ENCODE measurements at places on chromosomes 5 and 9. TPM values are rescaled to one million over a fixed set of nuclear protein-coding genes. Genes with fewer than 3 reads are reported as not detected.

- H3K4me1 ChIP-seq: peaks cover 10% of the 10 kb centered on the region
- H3K36me3 ChIP-seq: no peaks in the 10 kb centered on the region
- no peak overlapping the region for H3K4me3 ChIP-seq
- peak overlapping the region; percentile 24 for H3K27ac ChIP-seq
- no peaks in the 10 kb centered on the region for H3K27me3 ChIP-seq
These were observed 6.3 kb downstream of the RMI1 start for GRCh38 chr9:83986765-83987401.

- no peak overlapping the region for H3K4me3 ChIP-seq
- no peaks in the 10 kb centered on the region for H3K36me3 ChIP-seq
- no peaks in the 10 kb centered on the region for H3K27me3 ChIP-seq
These were observed 213.6 kb upstream of the KCNN2 start for GRCh38 chr5:114148253-114148652.

The KIAA0825 gene
- polyA plus RNA-seq: 1.7 TPM

DNA sequence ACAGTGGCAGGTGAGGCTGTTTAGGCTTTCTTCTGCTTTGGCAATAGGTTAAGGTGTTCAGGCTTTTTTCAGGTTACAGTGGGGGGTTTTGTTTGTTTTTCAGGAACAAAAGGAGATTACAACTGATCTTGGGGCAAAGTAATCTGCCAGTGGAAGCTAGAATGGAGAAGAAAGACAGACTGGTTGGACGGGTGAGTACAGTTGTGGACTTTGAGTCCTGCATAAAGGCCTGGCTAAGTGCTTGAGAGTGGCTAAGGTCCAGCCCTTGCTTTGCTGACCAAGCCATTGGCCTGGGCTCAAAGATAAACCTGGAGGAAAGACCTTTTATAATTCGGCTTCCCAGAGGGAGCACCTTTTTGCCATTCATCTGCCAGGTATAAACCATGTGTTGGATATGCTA, 63.1 kb downstream of the MTMR12 start:
- H3K4me1 ChIP-seq: no peaks in the 10 kb centered on the region
- H3K36me3 ChIP-seq: peaks cover 59% of the 10 kb centered on the region
- H3K4me3 ChIP-seq: no peak overlapping the region
- no peak overlapping the region for H3K27ac ChIP-seq
- no peak for DNase-seq
- H3K27me3 ChIP-seq: no peaks in the 10 kb centered on the region

The FOXE1 gene
- polyA plus RNA-seq: not detected

GRCh38 chr5:36378551-36378950, 76.8 kb upstream of the RANBP3L start:
- no peaks in the 10 kb centered on the region for H3K27me3 ChIP-seq
- no peaks in the 10 kb centered on the region for H3K36me3 ChIP-seq
- no peaks in the 10 kb centered on the region for H3K4me1 ChIP-seq
- DNase-seq: no peak

GRCh38 chr5:16617274-16617968, 624 bp upstream of the RETREG1 start:
- H3K27ac ChIP-seq: peak overlapping the region; percentile 82
- H3K27me3 ChIP-seq: no peaks in the 10 kb centered on the region
- H3K36me3 ChIP-seq: no peaks in the 10 kb centered on the region

The ALAD gene
- polyA plus RNA-seq: 22.1 TPM

GRCh38 chr9:129223551-129224208, 45.6 kb upstream of the IER5L start:
- H3K4me1 ChIP-seq: peaks cover 33% of the 10 kb centered on the region
- no peak overlapping the region for H3K4me3 ChIP-seq
- no peak overlapping the region for H3K27ac ChIP-seq
- no peak for DNase-seq
- H3K27me3 ChIP-seq: no peaks in the 10 kb centered on the region

The GABRA6 gene
- polyA plus RNA-seq: not detected

The WDR38 gene
- not detected for polyA plus RNA-seq

DNA sequence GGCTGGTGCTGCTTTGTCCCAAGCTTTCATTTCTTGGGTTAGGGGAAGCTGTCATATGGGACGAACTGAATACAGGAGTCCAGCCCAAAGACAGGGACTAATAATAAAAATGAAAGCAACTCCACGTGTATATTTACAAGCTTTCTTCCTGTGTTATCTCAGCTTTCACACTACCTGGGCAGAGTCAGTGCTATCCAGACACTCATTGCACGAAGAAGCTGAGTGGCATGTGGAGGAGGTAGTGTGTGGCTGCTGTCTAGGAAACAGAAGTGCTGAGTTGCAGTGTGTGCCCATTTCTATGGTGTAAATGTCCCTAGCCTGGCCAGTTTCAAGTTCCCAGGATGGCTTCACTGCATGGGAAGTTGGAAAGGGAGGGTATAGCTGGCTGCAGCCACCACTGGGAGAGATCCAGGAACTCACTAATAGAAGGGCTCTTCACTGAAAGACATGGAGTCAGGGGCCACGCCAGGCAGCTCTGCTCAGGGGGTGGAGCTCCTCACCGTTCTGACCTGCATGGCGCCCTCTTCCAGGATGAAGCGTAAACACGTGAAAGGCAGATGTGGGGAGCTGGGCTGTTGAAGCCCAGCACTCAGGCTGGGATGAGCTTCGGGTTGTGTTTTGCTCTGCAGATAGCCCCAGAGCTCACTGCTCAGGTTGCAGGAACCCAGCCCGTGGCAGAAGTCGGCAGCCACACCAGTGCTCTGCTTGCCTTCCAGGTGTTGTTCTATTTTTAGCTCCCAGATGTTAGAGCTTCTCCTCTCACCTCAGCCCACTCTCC, 116.9 kb downstream of the IRX2 start:
- H3K27ac ChIP-seq: no peak overlapping the region
- no peaks in the 10 kb centered on the region for H3K4me1 ChIP-seq
- no peak overlapping the region for H3K4me3 ChIP-seq
- no peaks in the 10 kb centered on the region for H3K27me3 ChIP-seq

DNA sequence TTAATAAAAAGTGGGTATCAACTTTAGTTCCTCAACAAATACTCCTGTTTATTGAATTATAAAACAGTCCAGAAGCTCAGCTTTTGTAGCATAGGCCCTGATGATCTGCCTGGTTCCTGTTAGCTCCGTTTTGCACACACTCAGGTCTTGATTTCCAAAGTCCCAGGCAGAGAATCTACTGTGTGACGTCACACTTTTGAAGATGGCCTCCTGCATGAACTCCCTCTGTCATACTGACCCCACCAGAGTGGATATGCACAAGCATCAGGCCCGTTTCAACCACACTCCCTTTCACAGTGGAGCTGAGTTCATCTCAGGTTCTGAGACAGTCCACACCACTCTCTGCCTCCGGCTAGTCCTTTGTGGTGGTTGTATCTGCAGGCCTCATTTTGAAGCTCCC, 353.1 kb downstream of the PTPRD start:
- H3K36me3 ChIP-seq: no peaks in the 10 kb centered on the region
- H3K4me1 ChIP-seq: no peaks in the 10 kb centered on the region
- DNase-seq: no peak
- H3K27ac ChIP-seq: no peak overlapping the region
- no peak overlapping the region for H3K4me3 ChIP-seq

GRCh38 chr9:113548221-113549041, 84.9 kb downstream of the RGS3 start:
- H3K4me3 ChIP-seq: no peak overlapping the region
- DNase-seq: no peak
- peaks cover 12% of the 10 kb centered on the region for H3K36me3 ChIP-seq
- H3K27me3 ChIP-seq: no peaks in the 10 kb centered on the region

The FOXD4L3 gene
- not detected for polyA plus RNA-seq

The OR1Q1 gene
- polyA plus RNA-seq: not detected

The EGFLAM gene
- not detected for polyA plus RNA-seq

The SCGB3A2 gene
- not detected for polyA plus RNA-seq

- H3K4me3 ChIP-seq: peak within 1 kb of the TSS; percentile 82
- H3K36me3 ChIP-seq: no peaks in the 10 kb centered on the region
- DNase-seq: peak; percentile 92
- H3K27me3 ChIP-seq: no peaks in the 10 kb centered on the region
- peak within 1 kb of the TSS; percentile 94 for H3K27ac ChIP-seq
These were observed at the start of gene IQGAP2 for GRCh38 chr5:76402886-76403765. Gene IQGAP2, plus strand, starts transcription at chr5:76403285. Its CDS starts 261 bp downstream, at chr5:76403546.

GRCh38 chr5:150189326-150189725, 536 bp upstream of the SLC6A7 start:
- no peak overlapping the region for H3K27ac ChIP-seq
- no peaks in the 10 kb centered on the region for H3K4me1 ChIP-seq
- no peaks in the 10 kb centered on the region for H3K36me3 ChIP-seq
- H3K27me3 ChIP-seq: peaks cover 4% of the 10 kb centered on the region
- no peak for DNase-seq

DNA sequence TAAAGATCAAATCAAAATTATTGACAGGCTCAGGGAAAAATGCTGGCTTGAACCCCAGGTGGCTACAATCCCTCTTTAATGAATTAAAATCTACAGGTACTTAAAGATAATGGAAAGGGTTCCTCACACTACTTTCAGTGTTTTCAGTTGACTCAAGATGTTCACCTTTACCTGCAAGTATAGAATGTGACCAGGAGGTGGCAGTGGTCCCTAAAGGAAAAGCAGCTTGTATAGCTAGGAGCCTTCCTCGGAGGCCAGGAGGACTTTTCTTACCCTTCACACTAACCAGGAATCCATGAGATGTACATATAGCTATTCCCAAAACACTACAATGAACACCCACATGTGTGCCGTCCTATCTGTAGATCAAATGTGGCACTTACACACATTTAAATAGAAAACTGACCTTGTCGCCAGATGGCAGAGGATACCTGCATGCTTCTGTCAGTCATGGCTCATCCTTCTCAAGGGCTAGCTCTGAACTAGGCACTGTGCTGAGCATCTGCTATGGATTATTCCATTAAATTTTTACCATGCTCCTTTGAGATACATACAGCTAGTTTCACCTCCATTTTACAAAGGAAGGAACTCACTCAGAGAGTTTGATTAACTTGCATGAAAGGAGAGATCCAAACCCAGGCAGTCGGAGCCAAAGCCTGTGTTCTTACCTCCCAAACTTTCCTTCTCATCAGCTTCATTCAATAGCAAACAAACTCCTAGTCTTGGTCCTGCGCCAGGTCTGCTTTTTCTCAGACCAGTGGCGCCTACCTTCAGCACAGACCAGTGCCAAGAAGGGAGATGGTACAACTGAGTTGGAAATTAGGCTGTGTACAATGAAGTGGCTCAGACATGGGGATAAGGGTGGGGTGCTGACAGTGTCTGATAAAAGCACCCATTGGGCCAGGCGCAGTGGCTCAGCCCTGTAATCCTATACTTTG, 24.5 kb downstream of the C9orf152 start:
- H3K27me3 ChIP-seq: no peaks in the 10 kb centered on the region
- no peak overlapping the region for H3K27ac ChIP-seq
- peak; percentile 17 for DNase-seq
- no peaks in the 10 kb centered on the region for H3K4me1 ChIP-seq
- no peak overlapping the region for H3K4me3 ChIP-seq
- no peaks in the 10 kb centered on the region for H3K36me3 ChIP-seq

- DNase-seq: no peak
- no peaks in the 10 kb centered on the region for H3K27me3 ChIP-seq
- no peak overlapping the region for H3K4me3 ChIP-seq
These were observed 31.1 kb downstream of the SLC24A2 start for GRCh38 chr9:19757745-19758144.

GRCh38 chr9:2107906-2108451, 92.8 kb downstream of the SMARCA2 start:
- no peak for DNase-seq
- no peak overlapping the region for H3K4me3 ChIP-seq
- H3K4me1 ChIP-seq: no peaks in the 10 kb centered on the region
- no peaks in the 10 kb centered on the region for H3K27me3 ChIP-seq
- H3K36me3 ChIP-seq: peaks cover 42% of the 10 kb centered on the region

GRCh38 chr9:110908894-110909293, 129.4 kb downstream of the LPAR1 start:
- H3K4me1 ChIP-seq: no peaks in the 10 kb centered on the region
- no peak overlapping the region for H3K27ac ChIP-seq
- H3K27me3 ChIP-seq: no peaks in the 10 kb centered on the region

GRCh38 chr5:6676702-6677101, 36.5 kb upstream of the TENT4A start:
- no peak overlapping the region for H3K27ac ChIP-seq
- no peak overlapping the region for H3K4me3 ChIP-seq
- no peaks in the 10 kb centered on the region for H3K4me1 ChIP-seq
- H3K27me3 ChIP-seq: no peaks in the 10 kb centered on the region
- no peaks in the 10 kb centered on the region for H3K36me3 ChIP-seq

DNA sequence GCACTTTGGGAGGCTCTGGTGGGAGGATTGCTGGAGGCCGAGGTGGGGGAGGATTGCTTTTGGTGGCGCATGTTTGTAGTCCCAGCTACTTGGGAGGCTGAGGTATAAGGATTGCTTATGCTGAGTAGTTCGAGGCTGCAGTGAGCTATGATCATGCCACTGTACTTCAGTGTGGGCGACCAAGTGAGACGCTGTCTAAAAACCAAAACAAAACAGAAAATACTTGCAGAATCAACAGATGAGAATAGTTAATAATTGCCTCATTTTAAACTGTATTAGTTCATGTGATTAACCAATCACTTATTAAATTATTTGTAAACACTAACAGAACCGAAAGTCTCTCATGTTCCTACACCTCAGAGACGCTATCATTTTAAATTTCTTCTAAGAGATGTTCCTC, 118.1 kb downstream of the CCDC171 start:
- H3K36me3 ChIP-seq: no peaks in the 10 kb centered on the region
- H3K27ac ChIP-seq: no peak overlapping the region
- H3K4me1 ChIP-seq: no peaks in the 10 kb centered on the region

The PCDHB2 gene
- not detected for polyA plus RNA-seq

DNA sequence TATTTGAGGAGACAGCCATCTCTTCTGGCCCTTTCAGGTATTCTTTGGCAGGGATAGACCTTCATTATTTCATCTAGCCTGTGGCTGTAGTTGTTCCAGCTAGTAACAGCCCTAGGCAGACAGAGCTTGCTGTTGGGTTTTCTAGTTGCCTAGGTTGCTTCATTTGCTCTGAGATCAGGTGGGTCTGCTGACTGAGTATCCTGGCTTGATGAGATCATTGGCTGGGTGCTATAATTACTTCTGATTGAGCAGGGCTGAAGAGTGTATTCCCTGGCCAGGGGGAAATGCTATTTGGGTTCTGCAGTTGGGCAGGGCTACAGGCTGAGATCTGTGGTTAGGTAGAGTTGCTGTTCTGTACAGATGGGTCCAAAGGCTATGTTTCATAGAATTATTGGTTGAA, 456.1 kb downstream of the PSAT1 start:
- DNase-seq: no peak
- H3K4me3 ChIP-seq: no peak overlapping the region
- H3K4me1 ChIP-seq: no peaks in the 10 kb centered on the region
- H3K36me3 ChIP-seq: no peaks in the 10 kb centered on the region
- no peak overlapping the region for H3K27ac ChIP-seq

- H3K27ac ChIP-seq: no peak overlapping the region
- DNase-seq: no peak
- no peak overlapping the region for H3K4me3 ChIP-seq
- no peaks in the 10 kb centered on the region for H3K36me3 ChIP-seq
These were observed 98.4 kb downstream of the MED27 start for GRCh38 chr9:131981116-131981776.

DNA sequence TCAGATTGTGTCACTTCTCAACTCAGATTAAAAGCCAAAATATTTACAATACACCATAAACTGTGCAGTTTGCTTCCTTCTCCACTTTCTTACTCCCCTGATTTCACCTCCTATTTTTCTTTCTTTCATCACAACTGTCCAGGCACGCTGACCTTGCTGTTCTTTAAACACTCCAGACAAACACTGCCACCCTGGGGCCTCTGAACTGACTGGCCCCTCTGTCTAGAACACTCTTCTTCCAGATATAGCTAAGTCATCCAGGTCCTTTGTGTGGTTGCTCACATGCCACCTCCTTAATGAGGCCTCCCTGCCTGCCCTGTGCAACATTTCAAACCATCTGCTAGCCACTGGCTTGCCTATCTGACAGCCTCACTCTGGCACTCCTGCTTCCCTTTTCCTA, 46.6 kb downstream of the ATG10 start:
- H3K4me1 ChIP-seq: no peaks in the 10 kb centered on the region
- H3K36me3 ChIP-seq: no peaks in the 10 kb centered on the region
- no peak for DNase-seq
- no peaks in the 10 kb centered on the region for H3K27me3 ChIP-seq
- no peak overlapping the region for H3K27ac ChIP-seq

The OR13F1 gene
- not detected for polyA plus RNA-seq

Data from CD8-positive, alpha-beta memory T cell (primary cell).